ENCODE measurements at places on chromosomes 2 and 18.
A peak's percentile ranks its signal among the peaks of the same experiment; 100 is the strongest.

- DNase-seq: no peak
Measured at GRCh38 chr2:209592106-209592505, 168.3 kb downstream of the MAP2 start.

DNA sequence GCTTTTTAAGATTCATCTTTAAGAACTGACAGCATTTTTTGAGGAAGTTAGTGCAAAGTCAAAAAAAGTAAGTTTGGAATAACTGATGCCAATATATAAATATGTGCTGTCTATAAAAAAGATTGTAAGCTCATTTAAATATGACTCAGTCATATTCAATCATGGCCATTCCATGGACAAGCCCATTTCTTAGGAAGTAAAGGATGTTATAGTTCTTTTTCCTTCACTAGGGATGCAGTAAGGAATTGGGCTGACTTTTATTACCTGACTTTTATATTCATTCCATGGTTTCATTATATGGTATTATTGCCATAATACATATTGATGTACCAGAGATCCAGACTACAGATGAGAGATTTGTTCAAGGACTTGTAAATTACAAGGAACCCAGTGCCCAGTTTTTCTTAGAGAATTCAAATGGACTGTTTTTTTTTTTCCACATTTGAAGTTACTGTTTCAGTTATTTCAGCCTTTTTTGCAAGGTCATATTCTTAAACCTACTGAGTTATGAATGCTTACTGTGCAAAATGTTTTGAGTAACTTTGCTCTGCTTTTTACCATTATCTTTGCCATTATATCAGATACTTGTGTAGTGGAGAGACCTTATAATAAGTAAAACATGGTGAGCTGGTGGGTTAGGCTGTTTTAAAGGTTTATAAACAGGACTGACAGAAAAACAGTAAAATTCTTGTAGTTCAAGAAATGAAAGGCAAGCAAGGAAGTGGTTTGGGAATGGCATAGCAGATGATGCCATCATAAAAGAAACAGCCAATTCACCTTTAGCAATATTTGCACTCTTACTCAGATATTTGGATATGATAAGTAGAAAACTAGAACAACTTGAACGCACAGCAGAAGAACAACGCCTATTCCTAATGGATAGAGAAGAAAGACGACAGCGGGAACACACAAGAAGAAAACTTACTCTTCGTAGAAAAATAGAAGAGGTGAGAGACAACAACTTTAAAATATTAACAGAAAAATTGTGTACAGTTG is 7.6 kb downstream of the FSIP2 start:
- DNase-seq: no peak

GRCh38 chr18:44943311-44943881 is 262.7 kb downstream of the SETBP1 start:
- DNase-seq: no peak

DNA sequence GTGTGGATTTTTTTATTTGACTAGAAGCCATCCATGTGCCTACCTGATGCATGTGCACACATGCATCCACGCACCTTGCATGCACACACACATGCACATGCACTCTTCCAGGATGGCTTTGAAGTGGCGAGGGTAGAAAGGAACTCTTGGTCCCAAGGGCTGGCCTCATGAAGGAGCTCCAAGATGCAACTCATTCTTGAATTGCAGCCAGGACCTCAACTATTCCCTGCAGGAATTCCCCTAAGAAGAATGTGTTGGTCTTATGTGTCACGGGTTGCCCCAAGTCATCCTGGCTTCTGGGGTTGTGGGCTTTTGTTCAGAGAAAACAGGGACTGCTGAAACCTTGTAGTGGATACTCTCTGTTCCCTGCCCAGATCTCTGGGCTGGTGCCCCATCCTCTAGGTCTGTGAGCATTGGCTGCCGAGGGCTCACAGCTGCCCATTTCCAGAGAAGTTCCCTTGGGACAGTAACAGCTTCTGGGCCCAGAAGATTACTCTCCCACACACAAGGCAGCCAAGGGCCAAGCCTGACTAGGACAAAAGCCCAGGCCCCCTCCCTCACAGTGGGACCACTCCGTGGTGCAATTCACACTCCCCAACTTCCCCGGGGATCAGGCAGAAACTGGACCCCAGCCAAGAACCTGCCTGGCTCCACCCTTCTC is 137.6 kb downstream of the COPS8 start:
- DNase-seq: no peak

DNA sequence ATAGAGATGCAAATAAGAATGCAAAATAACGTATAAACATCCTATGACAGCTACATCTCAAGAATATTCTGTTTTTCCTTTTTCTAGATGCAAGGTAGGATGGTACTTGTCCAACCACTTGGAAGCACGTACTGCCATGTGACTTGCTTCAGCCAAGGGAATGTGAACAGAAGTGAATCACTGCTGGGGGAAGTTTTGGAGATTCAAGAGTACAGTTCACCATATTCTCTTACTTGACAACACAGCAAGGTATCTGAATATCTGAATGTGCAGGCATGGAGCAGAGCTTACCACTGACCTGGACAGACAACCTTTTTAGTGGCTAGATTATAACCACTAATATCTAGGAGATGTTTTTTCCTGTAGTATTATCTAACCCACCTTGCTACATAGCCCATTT is 53.0 kb downstream of the TRIP12 start:
- DNase-seq: no peak

DNA sequence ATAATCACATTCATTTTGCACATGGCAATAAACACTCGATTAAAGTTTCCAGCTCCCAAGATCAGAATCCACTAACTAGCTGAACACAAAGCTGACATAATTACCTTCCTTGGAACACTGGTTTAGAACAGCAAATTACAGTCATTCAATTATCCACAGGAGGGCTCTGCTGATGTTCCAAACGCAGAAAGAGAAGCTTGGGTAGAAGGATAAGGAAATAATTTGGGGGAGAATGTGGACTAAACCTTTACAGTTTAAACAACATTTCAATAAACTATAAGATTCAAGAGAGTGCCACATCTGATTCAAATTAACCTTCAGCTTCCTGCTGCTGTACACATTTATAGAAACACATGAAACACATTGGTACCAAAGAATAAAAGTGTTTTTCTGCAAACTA is 67.8 kb upstream of the ARL4C start:
- DNase-seq: peak; percentile 60

DNA sequence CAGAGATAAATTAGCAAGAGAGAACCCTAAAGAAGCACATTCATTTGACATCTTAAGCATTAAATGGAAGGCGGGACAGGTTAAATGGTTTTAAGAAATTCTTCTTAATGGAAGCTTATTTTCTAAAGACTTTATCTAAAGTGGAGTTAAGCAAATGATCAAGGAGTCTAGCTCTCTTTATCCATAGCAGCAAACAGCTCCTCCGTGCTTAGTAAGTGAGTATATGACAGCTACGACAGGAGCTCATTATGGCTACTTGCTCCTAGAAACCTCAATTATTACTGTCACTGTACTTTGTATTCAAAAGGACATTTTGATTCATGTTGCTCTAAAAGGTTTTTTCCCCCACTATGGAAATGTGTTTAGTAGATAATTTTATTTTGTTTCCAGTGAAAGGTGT is 444.9 kb downstream of the TMX3 start:
- no peak for DNase-seq

DNA sequence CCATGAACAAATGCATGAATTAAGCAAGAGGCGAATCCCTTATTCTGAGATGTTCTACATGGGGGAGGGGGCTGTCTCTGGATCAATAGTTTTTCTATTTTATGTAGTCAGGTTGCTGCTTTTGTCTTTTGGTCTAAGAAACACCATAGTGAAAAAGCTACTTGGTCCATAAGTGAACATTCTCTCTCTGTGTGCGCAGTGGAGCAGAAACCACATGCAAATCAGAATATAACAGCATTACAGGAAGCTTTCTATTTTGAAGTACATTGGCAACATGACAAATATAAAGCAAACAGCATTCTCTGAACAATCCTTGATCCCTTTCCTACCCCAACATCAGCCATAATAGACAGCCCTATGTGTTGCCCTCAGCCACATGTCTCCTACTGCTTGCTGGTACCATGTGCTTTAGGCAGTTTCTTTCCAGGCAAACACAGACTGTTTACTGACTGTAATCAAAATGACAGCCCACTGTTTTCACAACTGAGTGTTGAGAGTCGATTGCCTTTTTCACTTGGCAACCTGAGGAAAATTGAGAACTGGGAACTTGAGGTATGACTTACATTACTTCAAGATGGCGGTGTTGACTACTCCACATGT is 10.6 kb downstream of the SCN3A start:
- peak; percentile 79 for DNase-seq

DNA sequence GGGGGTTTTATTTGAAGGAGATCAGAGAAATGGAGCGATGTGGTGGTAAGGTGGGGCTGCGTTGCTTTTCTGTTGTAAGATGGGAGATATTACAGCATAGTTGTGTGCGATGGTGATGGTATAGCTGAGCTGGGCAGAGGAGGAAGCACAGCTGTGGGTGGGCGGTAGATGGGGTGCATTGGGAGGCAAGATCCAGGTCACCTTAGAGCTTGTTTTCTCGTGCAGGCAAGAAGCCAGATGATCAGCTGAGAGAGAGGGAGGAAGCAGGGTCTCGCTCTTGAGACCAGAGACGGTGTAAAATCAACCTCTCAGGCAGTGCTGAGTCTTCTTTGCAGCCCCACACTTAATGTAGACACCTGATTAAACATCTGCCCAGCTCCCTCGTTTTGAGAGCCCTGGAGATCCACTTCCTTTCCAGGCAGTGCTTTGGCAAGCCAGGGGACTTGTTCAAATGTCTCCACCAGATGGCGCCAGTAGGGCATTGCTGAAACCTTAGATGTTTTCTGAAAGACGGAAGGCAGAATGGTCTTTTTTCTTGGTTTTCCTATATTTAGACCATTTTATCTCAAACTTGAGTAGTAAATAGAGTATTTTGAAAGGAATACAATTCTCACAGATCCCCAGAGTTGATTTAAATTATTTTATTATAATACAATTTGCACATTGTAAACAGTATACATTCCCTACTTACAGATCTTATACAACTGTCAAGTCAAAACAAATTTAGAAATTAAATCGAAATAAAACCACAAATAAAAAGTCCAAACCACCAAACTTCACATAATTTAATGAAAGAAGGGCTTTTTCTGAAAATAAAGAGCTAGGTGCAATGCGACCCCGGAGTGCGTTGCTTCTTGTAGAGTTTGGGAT is 21.1 kb upstream of the LYPD6B start:
- DNase-seq: peak; percentile 68

DNA sequence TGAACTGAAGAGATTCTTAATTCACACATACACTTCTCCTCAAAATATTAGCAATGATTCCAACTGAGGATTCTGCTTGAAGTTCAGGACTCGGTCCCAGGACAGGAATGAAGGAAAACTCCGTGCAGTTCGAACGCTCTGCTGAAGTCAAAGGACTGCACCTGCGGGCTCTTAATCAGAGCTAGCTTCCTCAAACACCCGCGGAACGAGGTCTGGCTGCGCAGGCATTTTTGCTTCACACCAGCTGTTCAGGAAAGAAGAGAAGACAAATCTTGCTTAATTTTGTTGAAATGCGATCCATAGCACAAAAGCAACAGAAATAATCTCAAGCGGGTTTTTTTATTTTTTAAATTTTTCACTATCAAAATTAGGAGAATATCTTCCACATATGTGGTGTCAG is 175.6 kb downstream of the LAMA1 start:
- DNase-seq: no peak

GRCh38 chr2:77387324-77387723 is 134.9 kb downstream of the LRRTM4 start:
- no peak for DNase-seq

DNA sequence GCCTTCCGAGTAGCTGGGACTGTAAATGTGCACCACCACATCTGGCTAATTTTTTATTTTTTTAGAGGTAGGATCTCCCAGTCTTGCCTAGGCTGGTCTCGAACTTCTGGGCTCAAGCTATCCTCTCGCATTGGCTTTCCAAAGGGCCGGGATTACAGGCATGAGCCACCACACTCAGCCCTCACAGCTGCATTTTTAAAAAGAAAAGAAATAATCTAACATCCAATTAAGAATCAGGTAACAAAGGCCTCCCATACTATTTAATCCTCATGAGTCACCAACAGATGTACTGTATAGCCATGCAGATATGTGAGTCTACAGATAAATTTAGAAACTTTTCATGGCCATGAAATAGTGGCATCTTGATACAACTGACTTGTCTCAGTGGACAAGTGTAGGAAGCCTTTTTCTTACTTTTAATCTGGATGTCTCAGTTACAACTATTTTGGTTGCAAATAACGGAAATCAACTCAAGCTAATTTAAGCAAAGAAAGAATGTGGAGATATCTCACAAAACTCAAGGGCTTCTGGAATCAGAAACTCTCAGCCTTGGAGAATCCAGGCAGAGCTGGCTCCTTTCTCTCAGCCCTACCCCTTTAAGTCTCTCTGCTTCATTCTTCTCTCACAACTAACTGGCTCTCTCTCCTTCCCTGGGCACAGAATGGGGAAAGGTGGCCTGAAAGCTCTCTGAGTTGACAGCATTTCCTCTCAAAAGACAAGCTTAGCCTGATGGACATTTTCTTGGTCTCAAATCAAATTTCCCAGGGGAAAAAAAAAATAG is 12.8 kb upstream of the PPM1B start:
- DNase-seq: no peak

GRCh38 chr18:25927830-25928229 is 162.6 kb downstream of the SS18 start:
- no peak for DNase-seq

DNA sequence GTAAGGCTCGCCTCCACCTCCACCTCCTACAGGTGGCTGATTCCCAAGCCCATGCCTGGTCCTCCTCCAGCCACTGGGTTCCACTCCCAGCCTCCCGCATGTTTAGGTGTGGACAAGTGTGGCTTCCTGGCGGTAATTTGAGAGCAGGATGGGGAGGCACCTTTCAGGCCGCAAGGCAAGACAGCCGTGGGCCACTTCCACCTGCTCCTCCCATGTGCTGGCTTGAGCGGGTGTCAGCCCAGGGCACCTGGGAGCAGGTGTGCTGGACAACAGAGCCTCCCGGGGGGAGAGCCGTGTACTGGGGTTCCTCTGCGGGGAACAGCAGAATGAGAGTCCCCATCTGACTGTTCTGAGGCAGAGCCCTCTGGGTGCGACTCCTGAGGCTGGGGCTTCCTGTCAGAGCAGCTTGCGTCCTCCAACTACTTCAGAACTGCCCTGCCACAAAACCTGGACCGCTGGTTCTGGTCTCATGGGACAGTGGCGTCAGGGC is 83.9 kb downstream of the TPO start:
- no peak for DNase-seq

- no peak for DNase-seq
Measured at GRCh38 chr18:8386669-8387380, 222.4 kb upstream of the RAB12 start.

GRCh38 chr2:103161456-103162289 is 399.8 kb downstream of the TMEM182 start:
- DNase-seq: peak; percentile 57

DNA sequence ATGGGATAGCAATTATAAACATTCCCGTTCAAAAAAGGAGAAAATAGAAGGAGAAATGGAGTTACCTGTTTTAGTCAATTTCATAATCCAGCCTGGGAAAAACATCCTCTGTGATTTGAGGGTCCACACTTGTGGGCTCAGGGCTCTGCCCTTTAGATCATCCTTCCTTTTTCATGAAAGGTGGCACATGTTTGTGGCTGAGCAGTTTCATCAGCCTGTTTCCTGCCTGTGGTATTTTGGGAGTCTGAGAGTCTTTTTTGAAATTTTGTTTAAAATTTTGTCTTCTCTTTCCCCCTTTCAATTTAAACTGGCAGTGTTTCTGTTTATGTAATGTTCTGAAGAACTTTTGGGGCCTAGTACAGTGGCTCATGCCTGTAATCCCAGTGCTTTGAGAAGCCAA is 84.0 kb downstream of the KIAA1328 start:
- no peak for DNase-seq

GRCh38 chr18:2147476-2148230 is 423.7 kb downstream of the METTL4 start:
- DNase-seq: no peak

GRCh38 chr2:178109813-178110212 is 2.4 kb upstream of the RBM45 start:
- peak; percentile 53 for DNase-seq

Data from NCI-H774 (cell line).